Fibroblast of the conjunctiva (primary cell): ENCODE measurements at places on chromosomes 5 and 9.

DNA sequence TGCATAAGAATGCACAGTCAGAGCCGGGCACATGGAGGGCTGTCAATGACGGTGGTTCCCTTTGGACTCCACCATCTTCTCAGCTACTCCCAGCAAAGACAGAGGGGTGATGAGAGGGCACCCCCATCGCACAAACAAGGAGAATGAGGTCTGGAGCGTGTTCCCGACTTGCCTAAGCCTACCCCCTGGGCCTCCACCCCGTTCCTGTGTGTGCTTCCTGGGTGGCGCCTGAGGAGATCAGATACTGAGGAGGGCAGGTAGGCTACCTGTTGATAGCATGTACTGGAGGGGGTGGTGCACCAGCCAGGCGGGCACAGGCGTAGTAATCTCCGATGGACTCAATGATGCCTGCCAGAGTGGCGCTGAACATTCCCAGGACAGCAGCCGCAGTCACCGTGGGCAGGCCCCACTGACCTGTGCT lies 4.1 kb downstream of the SLC23A1 start:
- no peak for DNase-seq

DNA sequence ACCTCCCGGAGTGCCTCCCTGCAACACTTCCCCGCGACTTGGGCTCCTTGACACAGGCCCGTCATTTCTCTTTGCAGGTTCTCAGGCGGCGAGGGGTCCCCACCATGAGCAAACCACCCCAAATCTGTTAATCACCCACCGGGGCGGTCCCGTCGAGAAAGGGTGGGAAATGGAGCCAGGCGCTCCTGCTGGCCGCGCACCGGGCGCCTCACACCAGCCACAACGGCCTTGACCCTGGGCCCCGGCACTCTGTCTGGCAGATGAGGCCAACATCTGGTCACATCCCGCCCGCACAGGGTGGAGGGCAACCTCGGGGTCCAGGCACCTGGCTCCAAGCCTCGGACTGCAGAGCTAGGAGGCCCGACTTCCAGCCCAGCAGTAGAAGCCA lies 776 bp upstream of the TERT start:
- no peak for DNase-seq

DNA sequence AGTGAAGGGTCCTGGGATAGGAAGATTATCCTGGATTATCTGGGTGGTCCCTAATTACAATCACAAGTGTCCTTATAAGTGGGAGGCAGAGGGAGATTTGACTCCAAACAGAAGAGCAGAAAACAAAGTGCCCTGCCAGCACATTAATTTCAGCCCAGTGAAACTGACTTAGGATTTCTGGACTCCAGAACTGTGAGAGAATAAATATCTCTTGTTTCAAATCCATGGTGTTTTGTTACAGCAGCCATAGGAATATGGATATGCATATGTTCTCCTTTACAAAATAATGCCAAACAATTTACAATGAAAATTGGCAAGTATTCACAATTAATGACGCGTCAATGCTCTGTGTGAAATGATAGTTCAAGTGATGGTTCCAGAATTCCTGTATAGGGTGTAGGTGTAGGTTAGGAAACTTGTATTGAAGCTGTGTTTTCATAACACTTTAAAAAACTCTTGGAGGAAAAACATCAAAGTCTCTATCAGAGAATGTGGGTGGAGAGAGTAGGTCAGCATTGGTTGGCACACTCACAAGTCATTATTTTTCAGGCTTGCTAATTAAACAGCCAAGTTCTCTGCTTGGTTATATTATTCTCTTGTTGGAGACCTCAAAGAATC lies 19.9 kb upstream of the PLPP1 start:
- DNase-seq: no peak

- DNase-seq: no peak
Measured at GRCh38 chr5:145407300-145408047, 427.7 kb downstream of the PRELID2 start.

GRCh38 chr5:103135461-103135860 lies 15.4 kb downstream of the PPIP5K2 start:
- no peak for DNase-seq

DNA sequence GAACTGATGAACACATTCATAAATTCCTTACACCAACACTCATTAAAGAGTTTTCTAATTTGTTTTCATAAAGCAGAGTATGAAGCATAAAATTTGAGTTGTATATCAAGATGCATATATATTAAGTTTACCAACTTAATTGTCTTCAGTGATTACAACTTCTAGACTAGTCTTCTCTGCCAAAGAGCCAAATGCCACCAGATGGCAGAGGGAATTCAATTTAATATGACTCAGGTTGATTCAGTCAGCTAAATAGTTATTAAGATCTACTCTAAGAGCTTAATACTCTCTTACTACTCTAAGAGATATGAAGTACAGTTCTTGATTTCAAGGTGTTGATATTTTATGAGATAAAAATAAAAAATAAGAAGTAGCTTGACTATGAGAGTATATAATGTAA lies 53.4 kb downstream of the CDH10 start:
- no peak for DNase-seq

DNA sequence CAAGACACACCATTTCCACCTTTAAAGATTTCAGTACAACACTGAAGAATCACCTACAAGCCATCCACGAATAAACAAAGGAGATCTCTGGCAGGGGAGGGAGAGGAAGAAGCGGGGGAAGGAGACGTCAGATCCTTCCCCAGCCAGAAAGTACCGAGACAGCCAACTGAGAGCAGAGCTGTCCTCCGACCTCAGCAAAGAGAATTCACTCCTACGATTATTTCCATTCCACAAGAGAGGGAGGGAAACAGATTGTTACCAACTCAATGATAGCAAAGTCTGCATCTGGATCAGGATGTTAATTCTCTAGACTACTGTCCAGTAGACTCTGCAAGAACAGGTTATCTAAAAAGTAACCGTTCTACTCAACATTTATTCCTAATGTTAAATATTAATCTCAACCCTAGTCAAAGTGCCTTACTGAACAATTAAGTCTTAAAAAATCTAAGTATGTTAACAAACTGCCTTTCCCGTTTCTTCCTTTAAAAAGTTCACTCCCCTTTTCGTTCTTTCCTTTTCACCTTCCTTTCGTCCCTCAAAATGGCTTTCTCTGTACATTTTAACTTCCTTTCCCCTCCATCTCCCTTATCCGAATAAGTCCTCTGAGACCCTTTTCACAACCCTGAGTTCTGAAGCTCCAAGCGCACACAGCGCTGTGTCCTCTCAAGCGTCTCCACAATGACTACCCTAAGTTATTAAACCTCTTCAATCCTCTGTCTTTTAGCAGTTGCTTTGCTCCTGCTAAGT lies 1.4 kb downstream of the CHD1 start:
- DNase-seq: no peak

DNA sequence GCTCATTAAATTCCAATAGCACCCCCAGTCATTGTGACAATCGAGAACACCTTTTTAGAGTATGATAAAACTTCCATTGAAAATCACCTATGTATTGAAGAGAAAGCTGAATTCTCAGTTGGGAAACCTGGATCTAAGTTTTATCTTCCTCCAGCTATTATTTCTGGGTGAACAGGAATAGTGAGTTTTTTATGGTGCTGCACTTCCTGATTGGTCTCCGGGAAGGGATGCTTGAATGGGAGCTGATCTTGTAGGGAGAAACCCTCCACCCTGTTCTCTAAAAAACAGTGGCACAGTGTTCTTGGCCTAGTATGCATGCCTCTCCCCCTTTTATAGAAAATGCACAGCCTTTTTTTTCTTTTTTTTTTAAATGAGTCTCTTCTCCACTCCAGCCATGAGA lies 112.2 kb downstream of the ACTBL2 start:
- no peak for DNase-seq

DNA sequence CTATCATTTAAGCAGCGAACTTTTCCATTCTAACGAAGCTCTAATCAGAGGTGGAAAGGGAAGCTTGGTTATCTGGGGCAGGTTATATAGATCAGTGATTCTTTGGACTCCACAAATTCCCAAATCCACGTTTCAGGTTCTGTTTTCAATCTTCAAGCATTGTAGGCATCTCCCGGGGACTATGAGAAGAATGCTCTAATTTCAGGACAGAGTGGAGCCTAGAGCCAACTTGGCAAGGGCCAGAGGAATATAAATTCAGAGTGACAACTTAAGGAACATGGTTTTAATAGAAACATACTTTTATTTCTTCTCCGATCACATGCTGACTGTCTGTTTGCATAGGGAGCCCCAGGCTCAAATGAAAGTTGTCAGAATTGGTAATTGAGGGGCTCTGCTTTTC lies 514.0 kb upstream of the KLF4 start:
- no peak for DNase-seq

DNA sequence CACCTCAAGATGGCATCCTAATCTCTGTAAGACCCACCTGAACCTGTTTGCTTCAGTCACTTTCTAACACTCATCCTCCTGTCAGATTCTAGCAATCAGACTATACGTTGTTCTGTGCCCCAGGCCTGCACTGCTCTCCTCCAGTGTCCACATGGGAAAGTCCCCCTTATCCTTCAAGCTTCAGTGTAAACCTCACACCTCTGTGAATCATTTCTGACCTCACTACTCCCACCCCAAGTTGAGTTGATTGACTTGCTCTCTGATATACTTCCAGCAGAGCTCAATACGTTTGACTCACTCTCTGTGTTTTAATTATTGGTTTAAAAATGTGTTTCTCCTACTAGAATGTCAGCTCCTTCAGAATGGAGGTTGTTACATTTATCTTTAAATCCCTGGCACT lies 240.2 kb downstream of the FBXL17 start:
- no peak for DNase-seq

DNA sequence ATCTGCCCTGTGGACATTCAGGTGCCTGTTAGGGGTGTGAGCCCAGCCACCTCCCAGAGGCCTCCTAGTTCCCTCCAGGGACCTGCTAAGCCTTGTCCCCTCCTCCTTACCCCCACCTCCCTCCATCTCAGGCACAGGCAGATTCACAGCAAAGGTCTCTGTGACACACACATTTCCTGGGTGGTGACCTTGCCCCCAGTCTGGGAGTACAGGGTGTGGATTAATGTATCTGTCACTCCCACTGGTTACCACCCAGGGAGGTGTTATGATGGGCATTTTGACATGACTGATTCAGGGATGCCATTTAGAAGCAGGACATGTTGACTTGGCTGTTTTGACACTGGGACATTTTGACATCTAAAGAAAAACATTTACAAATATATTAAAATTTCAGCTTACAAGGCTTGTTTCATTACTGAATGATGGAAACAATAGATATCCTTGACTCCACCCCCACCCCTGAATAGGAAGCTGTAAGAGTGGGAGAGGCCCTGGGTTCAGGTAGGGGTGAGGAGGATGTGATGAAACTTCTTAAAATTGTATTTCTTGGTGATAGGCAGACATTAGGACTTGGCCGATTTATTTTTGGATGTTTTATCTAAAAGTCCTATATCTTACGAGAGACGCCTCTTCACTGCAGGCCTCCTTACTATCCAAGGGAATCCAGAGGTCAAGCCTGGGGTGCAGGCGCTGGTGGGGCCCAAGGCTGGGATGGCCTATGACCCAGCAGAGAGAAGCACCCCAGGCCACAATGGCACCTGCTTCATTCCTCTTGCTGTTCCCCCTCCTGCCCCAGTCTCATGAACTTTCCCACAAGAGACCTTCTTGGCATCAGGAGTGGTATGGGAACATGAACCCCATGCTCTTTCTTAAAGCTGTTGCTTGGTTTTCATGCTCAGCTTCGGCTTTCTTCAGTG lies 101.9 kb downstream of the MACROH2A1 start:
- DNase-seq: no peak

- DNase-seq: no peak
Measured at GRCh38 chr5:72288924-72289323, 31.1 kb downstream of the MRPS27 start.

DNA sequence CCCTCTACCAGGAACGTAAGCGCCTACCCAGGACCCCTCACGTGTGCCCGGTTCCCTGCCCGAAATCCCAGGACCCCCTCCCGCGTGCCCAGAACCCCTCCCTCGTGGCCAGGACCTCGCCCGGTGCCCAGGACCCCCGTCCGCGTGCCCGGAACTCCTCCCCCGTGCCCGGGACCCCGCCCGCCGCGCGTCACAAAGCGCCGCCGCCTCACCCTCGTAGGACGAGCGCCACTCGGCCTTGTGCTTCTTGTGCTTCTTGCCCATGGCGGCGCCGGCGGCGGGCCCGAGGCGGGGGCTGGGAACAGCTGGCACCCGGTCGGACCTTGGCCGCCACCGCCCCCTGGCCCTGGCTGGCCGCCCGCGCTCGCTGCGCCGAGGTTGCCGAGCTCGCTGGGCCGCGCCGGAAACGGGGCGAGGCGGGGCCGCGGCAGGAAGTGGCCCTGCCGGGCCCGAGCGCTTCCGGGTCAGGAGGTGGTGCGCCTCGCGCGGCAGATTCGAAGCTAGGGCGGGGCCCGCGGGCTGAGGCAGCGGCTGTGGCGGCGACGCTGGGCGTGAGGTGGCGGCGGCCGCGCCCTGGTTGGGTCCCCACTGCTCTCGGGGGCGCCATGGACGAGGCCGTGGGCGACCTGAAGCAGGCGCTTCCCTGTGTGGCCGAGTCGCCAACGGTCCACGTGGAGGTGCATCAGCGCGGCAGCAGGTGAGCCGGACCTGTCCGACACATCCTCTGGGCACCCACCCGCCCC lies at the start of the genes BRD9 and TRIP13:
TSS of gene BRD9 (minus strand) at position 408 of the 743 bp plus-strand sequence. CDS start at position 264, 144 bp downstream.
TSS of gene TRIP13 (plus strand) at position 491 of the 743 bp plus-strand sequence. CDS start at position 606, 115 bp downstream.
- peak; percentile 22 for DNase-seq

DNA sequence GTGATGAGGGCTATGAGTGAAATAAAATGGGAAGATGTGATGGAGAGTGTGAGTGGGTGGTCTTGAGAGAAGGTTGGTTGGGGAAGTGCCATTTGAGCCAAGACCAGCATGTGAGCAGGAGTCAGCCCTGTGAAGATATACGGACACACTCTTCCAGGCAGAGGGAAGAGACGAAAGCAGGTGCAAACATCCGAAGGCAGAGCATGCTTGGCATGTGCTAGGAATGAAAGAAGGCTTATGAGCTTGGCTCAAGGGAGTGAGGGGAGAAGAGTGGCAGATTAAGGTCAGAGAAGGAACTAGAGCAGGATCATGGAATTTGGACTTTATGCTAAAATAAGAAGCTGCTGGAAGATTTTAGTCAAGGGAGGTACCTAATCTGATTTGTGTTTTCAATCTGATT lies 23.6 kb upstream of the CCDC112 start:
- DNase-seq: no peak

GRCh38 chr9:84542554-84542953 lies 127.0 kb upstream of the NTRK2 start:
- no peak for DNase-seq

- DNase-seq: no peak
Measured at GRCh38 chr9:27447031-27447683, 76.9 kb upstream of the IFNK start.

- no peak for DNase-seq
Measured at GRCh38 chr9:125815568-125815967, 68.4 kb downstream of the PBX3 start.

- DNase-seq: no peak
Measured at GRCh38 chr5:126096442-126097006, 326.7 kb upstream of the GRAMD2B start.

- DNase-seq: no peak
Measured at GRCh38 chr9:18185196-18185595, 288.8 kb upstream of the ADAMTSL1 start.
